ENCODE measurements at places on chromosomes 7 and 10.

GRCh38 chr10:52488606-52489485, 174.8 kb downstream of the DKK1 start:
- no peak for DNase-seq

GRCh38 chr7:6409944-6410693, 37.6 kb downstream of the DAGLB start:
- DNase-seq, result no peak

GRCh38 chr10:79155301-79156081, 86.7 kb downstream of the ZMIZ1 start:
- no peak for DNase-seq

DNA sequence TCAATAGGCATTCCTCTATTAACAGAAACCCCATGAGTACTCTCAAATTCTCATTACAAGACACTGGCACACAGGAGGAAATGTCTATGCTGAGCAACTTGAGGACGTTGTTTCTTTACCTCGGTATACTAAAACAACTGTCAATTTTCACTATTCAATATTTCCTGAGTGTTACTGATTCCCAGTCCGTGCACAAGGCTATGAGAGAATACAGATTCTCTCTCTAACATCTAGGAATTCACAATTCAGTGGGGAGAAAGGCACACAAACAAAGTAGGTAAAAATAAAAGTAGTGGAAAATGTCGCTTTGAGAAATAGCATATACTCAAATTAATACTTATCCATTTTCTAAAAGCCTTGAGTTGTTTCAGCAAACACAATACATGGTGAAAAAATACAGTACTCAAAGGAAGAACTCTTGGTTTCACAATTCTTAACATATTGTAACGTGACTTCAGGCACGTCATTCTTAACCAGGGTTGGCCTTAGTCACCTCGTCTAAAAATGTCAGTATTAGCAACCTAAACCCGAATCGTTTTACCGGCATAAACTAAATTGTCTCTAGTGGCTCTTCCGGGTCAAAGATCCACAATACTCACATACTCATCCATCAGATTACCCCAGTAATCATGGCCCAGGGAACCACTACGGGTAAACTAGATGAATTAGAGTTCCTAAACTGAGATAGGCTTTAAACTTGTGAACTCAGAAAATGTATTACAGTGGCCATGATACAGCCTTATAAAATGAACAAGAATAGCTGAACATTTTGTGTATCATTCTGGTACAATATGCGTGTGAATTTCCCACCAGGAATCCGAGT, 1.5 kb downstream of the IPMK start:
- no peak for DNase-seq

DNA sequence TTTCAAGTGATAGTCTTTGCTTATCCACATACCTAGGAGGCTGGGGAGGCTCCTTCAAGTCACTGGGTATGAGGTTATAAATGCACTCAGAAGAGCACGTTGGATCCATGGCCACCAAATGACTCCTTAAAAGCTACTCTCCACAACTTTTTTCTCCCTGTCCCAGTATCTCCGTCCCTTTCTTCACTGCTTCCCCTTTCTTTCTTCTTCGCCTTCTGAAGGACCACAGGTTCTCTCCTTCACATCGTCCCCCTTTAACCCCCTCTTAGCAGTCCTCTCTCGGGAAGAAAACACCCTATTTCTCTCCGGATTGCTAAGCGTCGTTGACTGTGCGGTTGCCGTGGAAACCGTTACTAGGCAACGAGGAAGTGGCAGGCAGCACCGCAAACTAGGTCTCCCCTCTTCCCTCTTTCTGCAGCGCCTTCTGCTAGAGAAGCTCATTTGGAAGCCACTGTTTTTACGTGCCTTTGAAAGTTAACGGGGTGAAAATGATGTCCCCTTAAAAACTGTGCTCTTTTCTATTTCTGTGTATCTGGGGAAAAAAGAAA, at the start of gene ENKUR:
Gene ENKUR (minus strand): TSS at position 331 of the 548 bp plus-strand sequence. CDS start 222 bp downstream, at position 109.
- DNase-seq, result peak; percentile 85

DNA sequence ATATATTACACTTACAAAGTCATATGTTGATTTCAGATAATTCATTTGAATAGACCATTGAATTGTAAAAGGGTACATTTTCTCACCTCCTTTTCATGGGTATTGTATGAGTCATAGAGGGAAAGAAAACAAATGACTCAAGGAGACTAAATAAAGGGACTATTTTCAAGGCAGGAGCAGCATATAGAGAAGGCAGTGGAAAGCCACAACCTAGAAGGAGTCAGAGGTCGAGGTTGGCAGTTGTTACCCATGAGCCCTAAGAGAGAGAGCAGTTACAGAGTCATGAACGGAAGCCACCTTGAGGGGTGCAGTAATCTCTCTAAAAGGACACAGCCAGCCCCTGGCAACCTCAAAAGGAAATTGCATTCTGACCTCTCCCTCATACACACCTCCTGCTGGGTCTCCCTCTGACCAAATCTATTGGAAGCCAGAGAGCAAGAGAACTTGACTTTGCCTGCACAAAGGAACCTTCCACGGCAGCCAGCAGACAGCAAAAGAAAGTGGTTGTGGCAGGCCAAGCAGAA, 137.9 kb downstream of the GRM8 start:
- DNase-seq, result no peak

- no peak for DNase-seq
These were observed 154.0 kb downstream of the CAMK1D start for GRCh38 chr10:12503311-12503710.

- DNase-seq, result no peak
These were observed 282.1 kb downstream of the ARHGAP12 start for GRCh38 chr10:31646519-31646918.

DNA sequence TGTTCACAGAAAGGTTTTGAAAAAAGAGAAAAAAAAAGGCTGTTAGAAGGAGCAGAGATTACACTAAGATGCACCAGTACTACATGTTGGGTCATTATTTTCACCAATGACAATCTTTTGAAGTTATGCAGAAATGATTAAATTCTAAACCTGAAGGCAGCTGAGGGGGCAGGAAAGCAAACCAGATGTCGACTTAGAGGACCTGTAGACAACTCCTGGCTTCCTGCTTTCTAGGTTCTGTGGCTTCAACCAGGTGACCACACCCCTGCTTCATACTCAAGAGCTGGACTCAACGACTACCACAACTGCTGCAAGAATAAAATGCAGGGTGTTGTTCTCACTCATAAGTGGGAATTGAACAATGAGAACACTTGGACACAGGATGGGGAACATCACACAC, 30.0 kb downstream of the MYOF start:
- DNase-seq, result no peak

GRCh38 chr7:5351507-5352265, 68.9 kb downstream of the SLC29A4 start:
- no peak for DNase-seq

GRCh38 chr10:7033031-7033430, 377.8 kb downstream of the SFMBT2 start:
- no peak for DNase-seq

DNA sequence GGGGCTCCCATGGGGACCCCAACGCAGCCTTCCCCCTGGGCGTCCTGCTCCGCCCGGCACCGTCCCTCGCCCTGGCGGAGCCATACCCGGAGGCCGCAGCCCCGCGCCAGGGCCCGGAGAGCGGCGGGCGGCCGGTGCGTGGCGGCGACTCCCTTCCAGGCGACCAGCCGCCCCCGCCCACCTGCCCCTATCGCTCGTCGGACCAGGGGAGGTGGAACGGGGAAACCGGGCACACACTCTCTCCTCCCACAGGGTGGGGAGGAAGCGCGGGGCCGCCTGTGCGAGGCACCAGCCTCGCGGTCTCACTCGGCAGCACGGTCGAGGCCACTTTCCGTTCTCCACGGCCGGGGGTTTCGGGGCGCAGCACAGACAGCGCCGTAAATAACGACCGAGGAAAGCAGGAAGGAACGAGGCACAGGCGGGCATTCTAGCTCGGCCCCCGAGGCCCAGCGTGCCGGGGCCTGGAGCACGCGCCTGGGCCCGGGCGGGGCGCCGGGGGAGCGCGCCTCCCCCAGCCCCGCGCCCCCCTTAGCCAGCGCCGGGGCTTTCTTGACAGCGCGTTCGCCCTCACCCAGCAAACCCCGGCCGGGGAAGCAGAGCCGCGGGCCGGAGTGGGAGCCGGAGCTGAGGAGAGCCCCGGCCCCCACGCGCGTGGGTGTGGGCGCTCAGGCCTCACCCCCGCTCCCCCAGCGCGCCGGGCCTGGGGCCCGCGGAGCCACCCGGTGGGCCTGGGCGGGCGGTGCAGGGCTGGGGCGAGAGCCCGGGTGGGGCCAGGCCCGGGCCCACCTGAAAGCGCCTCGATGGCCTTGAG, 936 bp downstream of the IGF2BP3 start:
- DNase-seq, result no peak

- no peak for DNase-seq
These were observed 159.5 kb upstream of the AGR3 start for GRCh38 chr7:17041324-17041723.

GRCh38 chr7:32569388-32570289, 74.3 kb downstream of the AVL9 start:
- no peak for DNase-seq

DNA sequence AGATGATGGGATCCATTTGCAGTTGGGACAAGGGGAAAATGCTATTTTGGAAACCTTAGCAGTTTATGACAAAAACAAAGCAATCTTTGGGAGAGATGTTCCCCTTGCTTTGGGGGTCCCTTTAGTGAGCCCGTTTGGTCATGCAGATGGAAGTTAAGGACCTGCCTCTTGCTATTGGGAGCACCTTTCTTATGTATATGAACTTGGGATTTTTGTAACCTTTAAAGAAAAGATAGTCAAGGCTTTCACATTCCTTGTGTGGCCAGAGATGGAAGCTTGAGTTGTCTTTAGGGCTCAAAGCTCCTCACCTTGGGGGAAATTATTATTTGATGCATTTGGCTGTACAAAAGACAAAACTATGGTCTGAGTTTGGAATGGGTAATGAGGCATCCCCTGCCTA, 179.0 kb upstream of the PLPP4 start:
- DNase-seq, result no peak

DNA sequence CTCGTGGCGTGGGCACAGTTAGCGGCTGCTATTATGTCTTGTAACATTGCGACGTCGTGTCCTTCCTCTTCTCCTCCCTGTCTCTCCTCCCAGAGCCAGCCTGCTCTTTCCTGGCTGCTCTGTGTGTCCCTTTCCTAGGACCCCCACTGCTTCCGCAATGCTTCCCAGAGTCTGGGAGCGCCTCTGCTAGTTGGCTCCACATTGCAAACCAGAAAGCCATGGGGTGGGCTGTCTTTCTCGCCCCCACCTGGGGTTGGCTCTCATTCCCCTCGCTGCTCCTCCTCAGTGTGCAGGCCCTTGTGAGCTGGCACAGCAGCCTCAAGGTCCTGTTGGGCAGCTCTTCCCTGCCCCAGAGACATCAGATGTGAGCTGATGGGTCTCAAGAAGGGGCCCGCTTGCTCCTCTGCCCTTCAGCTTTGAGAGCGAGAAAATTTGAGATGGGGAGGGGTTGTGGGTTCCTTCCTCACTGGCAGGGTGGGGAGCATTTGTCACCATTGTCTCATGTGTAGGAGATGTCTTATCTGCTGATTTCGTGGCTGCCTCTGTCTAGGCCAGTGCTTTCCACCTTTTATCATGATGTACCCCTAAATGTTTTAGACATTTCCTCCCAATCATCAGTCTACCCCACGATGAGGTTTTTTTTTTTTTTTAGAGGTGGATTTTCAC, 3.3 kb downstream of the ADAMTS14 start:
- DNase-seq, result no peak

GRCh38 chr10:15232279-15232678, 63.8 kb upstream of the NMT2 start:
- DNase-seq, result no peak

- DNase-seq, result no peak
These were observed 3.3 kb downstream of the MASTL start for GRCh38 chr10:27158421-27158820.

Data from NCI-H1694 treated with DMSO at 0.1 percent for 48 hours (cell line).